ENCODE measurements at places on chromosomes 12 and 14. TPM values are rescaled to one million over a fixed set of nuclear protein-coding genes. Genes with fewer than 3 reads are reported as not detected.

DNA sequence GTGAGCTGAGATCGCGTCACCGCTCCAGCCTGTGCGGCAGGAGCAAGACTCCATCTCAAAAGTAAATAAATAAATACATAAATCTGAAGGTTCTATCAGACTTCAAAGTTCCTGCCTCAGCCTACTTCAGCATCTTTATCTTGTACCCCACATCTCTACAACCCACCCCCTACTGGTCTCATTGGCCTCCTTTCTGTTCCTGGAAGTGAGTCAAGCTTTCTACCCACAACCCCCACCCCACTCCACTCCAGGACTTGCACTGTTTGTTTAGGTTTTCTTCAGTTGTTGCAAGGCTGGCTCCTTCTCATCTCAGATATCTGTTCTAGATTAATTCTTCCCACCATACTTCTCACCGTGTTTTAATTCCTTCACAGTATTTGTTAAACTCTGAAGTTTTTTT, 714 bp upstream of the PSMC6 start:
- no peak for DNase-seq
- H3K27me3 ChIP-seq = no peaks in the 10 kb centered on the region
- H3K4me3 ChIP-seq = peak overlapping the region; percentile 98
- H3K4me1 ChIP-seq = peaks cover 44% of the 10 kb centered on the region
- H3K36me3 ChIP-seq = peaks cover 15% of the 10 kb centered on the region

- H3K27ac ChIP-seq = no peak overlapping the region
- H3K36me3 ChIP-seq = no peaks in the 10 kb centered on the region
- no peaks in the 10 kb centered on the region for H3K27me3 ChIP-seq
- H3K4me3 ChIP-seq = no peak overlapping the region
- no peak for DNase-seq
Measured at GRCh38 chr14:71225113-71225512, 317.9 kb downstream of the PCNX1 start.

Gene PMCH
- total RNA-seq = not detected

GRCh38 chr14:81550001-81550637, 16.5 kb upstream of the SEL1L start:
- no peaks in the 10 kb centered on the region for H3K36me3 ChIP-seq
- no peaks in the 10 kb centered on the region for H3K4me1 ChIP-seq
- H3K27ac ChIP-seq = no peak overlapping the region
- no peaks in the 10 kb centered on the region for H3K27me3 ChIP-seq
- H3K4me3 ChIP-seq = no peak overlapping the region

DNA sequence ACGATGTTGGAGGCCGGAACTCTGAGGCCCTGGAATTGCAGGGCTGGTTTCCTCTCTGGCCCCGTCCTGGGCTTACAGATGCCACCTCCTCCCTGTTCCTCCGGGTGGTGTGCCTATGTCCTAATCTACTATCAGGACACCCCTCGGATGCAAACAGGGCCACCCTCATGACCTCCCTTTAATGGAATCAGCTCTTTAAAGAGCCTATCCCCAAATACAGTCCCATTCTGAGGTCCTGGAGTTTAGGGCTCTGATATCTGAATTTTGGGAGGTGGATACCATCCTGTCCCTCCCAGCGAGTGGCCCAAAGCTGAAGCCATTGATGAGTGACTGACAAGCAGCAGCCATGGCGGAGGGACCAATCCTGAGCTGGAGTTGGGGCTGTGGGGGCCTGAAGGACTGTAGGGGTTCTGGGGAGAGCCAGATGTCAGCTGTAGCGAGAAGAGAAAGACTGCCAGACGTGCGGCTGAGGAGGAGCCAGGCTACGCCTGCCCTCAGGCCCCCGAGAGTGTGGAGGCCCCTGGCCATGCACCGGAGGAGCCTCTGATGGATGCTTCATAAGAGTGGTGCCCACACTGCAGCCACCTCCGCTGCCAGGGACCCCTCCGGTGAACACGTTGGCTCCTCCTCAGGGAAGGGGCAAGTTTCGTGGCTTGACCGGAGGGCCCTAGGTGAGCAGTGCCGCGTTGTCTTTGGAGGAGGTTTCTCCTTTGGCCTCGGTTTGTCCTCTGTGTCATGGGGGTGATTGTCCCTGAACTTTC, 100.2 kb downstream of the KIF26A start:
- no peaks in the 10 kb centered on the region for H3K36me3 ChIP-seq
- DNase-seq = peak; percentile 67
- H3K27ac ChIP-seq = no peak overlapping the region
- no peak overlapping the region for H3K4me3 ChIP-seq
- no peaks in the 10 kb centered on the region for H3K27me3 ChIP-seq

DNA sequence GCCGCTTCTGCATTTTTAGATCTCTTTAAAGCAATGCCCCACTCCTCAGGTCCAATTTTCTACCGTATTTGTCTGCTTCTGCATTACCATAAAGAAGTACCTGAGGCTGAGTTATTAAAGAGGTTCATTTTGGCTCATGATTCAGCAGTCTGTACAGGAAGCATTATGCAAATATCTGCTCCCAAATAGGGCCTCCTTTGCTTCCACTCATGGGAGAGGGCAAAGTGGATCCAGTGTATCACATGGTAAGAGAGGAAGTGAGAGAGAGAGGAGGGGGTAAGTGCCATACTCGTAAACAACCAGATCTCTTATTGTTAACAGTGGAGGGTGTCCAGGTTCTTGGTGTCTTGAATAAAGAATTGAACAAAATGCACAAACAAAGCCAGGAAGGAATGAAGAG, 316.1 kb upstream of the SEL1L start:
- no peak for DNase-seq
- H3K27me3 ChIP-seq = no peaks in the 10 kb centered on the region
- no peak overlapping the region for H3K4me3 ChIP-seq

Gene FBRSL1
- total RNA-seq = 12.3 TPM

GRCh38 chr14:42322531-42323284, 716.0 kb downstream of the LRFN5 start:
- no peaks in the 10 kb centered on the region for H3K36me3 ChIP-seq
- no peak for DNase-seq
- H3K4me1 ChIP-seq = no peaks in the 10 kb centered on the region
- no peaks in the 10 kb centered on the region for H3K27me3 ChIP-seq

Gene RIPK3
- total RNA-seq = 11.9 TPM

Gene TMEM63C
- 0.72 TPM for total RNA-seq

Gene KLRC4
- total RNA-seq = not detected

- H3K4me3 ChIP-seq = no peak overlapping the region
- no peaks in the 10 kb centered on the region for H3K36me3 ChIP-seq
- no peak for DNase-seq
- no peak overlapping the region for H3K27ac ChIP-seq
- peaks cover 4% of the 10 kb centered on the region for H3K4me1 ChIP-seq
Measured at GRCh38 chr12:48894271-48894670, 28.6 kb upstream of the RND1 start.

Gene LAG3
- total RNA-seq = not detected

DNA sequence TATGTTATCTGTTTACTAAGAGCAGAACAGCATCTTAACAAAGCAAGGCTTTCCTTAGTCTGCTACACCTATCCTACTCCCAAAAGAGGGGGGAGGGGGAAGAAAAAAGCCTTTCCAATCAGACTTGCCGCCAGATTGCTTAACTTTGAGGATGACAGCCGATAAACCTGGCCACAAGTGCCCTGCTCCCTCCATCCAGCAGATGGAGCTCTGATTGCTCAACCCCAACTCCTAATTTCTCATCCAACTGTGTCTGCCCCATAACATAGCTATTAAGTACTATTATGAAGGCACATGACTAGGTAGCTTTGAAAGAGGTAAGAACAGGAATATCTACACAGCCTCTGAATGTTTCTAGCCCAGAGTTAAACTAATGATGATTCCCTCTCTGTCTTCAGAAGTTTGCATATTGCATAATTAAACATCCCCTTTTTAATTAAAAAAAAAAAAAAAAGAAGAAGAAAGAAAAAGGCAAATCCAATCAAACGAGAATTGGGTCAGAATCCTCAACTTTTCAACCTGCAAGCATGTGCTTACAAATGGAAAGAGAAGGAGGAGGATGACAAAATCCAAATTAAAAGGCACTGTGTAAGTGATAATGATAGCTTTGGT, 247.4 kb downstream of the GALC start:
- no peaks in the 10 kb centered on the region for H3K27me3 ChIP-seq
- no peak overlapping the region for H3K27ac ChIP-seq
- no peak overlapping the region for H3K4me3 ChIP-seq
- no peaks in the 10 kb centered on the region for H3K4me1 ChIP-seq

Gene CCDC77
- 9.0 TPM for total RNA-seq

GRCh38 chr12:7868391-7868790, 4.3 kb downstream of the SLC2A14 start:
- H3K27ac ChIP-seq = no peak overlapping the region
- peaks cover 15% of the 10 kb centered on the region for H3K27me3 ChIP-seq
- H3K36me3 ChIP-seq = no peaks in the 10 kb centered on the region

DNA sequence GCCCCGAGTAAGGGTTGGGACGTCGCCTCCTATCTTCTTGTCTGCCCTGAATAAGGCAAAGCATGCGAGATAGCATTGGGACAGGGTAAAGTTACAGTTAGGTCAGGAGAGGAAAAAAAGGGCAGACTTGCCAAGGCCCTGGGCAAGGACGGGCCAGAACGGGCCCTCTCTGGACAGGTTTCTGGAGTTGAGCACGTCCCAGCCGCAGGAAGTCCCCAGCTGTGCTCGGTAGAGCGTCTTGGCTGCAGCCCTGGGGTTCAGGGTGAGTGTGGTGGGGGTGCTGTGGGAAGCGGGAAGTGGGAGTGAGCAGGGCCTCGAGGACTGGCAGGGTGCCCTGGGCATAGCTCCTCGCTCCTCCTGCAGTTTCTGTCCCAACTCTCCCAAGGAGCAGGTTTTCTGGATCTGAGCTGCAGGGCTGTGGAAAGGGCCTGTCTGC, 5.4 kb downstream of the RPS6KL1 start:
- no peak overlapping the region for H3K4me3 ChIP-seq
- peaks cover 12% of the 10 kb centered on the region for H3K4me1 ChIP-seq
- H3K36me3 ChIP-seq = no peaks in the 10 kb centered on the region
- peak; percentile 56 for DNase-seq

Gene PPFIBP1
- total RNA-seq = 179 TPM

Gene DHRS2
- total RNA-seq = 0.29 TPM

DNA sequence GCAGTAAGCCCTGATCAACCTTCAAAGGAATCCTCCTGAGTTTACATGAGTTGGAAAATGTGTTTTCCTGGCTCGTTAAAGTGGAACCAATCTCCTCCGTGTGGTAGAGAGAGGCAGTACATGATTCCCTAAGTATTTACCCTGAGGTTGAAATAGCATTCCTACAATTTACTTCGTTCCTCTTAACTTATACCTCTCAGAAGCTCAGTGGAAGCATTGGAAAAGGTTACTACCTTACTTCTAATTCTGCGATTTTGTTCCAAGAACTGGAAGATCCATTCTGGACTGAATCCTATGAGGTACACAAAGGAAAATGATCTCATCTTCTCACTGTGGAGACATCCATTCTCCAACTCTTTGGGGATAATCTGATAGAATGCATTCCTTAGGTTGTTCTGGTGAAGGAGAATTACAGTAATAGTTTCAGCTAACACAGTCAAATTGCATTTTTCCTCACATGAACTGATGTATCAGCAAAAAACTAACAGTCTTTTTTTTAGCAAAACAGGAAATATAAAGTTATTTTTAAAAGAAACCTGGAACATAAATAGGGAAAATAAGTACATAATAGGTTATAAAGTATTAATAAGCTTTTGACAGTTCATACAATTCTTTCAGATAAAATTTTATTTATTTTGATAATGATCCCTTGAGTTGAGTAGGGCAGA, 475.6 kb downstream of the PDZRN4 start:
- no peaks in the 10 kb centered on the region for H3K36me3 ChIP-seq
- no peaks in the 10 kb centered on the region for H3K27me3 ChIP-seq
- no peak overlapping the region for H3K27ac ChIP-seq

DNA sequence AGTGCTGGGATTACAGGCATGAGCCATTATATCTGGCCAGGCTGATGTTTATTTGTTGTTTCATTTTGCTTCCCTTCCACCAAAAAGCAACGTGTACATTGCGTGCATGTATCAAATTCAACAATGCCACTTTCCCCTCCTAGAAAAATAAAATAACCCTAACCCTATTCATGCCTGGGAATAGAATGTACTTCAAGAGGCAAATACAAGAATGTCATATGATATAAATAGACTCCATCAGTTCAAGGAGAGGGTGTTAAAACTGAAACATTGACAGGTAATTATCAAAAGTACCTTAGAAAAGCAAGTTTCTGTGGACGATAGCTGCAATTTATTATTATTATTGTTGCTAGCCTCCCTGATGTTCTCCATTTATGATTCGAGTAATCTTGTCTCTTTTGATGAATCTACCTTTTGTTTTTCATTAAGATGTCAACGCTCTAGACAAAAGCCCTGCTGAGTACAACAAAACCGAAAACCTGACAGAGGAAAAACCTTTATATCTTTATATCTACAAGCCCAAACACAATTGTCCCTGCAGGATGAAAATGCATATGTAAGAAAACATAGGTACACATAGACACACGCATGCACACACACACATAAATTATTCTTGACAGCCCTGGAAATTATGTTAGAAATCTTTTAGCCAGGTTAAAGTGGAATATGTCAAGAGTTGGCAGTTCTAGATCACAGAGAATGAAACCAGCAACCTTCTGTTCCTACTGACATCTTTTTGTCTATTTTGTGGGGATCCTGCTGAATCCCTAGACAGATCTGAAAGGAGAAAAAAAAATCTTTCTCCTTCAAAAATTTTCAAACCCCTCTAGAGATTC, 98.9 kb downstream of the BTG1 start:
- no peaks in the 10 kb centered on the region for H3K36me3 ChIP-seq
- no peaks in the 10 kb centered on the region for H3K27me3 ChIP-seq
- no peak for DNase-seq

Gene PTCSC3
- total RNA-seq = not detected

Gene PPP1R1A
- total RNA-seq = 0.36 TPM

GRCh38 chr14:68307790-68308168, 485.1 kb downstream of the ZFP36L1 start:
- H3K4me3 ChIP-seq = no peak overlapping the region
- no peaks in the 10 kb centered on the region for H3K36me3 ChIP-seq
- H3K4me1 ChIP-seq = peaks cover 9% of the 10 kb centered on the region
- no peak overlapping the region for H3K27ac ChIP-seq

DNA sequence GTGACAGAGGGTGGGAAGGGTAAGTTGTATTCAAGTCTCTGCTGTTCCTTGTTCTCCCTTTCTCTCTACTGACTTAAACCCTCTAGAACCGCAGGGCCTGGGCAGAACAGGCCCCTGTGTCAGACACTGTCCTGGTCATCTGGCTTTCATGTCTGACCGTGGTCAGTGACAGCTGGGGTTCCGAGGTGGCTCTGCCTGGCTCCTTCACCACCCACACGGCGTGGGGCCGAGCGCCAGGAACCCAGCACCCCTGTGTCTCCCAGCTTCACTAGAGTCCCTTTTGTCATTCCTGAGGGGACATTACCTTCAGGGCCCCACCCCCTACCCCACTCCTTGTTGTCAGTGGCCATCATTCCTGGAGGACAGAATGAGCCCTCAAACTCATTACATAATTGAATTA, 168.9 kb downstream of the ADGRD1 start:
- H3K36me3 ChIP-seq = no peaks in the 10 kb centered on the region
- H3K4me3 ChIP-seq = no peak overlapping the region
- H3K4me1 ChIP-seq = no peaks in the 10 kb centered on the region
- no peaks in the 10 kb centered on the region for H3K27me3 ChIP-seq
- peak; percentile 46 for DNase-seq

- H3K4me1 ChIP-seq = peaks cover 15% of the 10 kb centered on the region
- H3K4me3 ChIP-seq = no peak overlapping the region
- no peaks in the 10 kb centered on the region for H3K36me3 ChIP-seq
- peak; percentile 60 for DNase-seq
- peaks cover 7% of the 10 kb centered on the region for H3K27me3 ChIP-seq
Measured at GRCh38 chr12:531951-532585, 72.3 kb downstream of the B4GALNT3 start.
